ENCODE measurements at places on chromosomes 4 and X. TPM values are rescaled to one million over a fixed set of nuclear protein-coding genes. Genes with fewer than 3 reads are reported as not detected.

ADGRG4 gene
- not detected for total RNA-seq

KLHL4 gene
- 32.6 TPM for total RNA-seq

NPY1R gene
- total RNA-seq = 13.1 TPM

DNA sequence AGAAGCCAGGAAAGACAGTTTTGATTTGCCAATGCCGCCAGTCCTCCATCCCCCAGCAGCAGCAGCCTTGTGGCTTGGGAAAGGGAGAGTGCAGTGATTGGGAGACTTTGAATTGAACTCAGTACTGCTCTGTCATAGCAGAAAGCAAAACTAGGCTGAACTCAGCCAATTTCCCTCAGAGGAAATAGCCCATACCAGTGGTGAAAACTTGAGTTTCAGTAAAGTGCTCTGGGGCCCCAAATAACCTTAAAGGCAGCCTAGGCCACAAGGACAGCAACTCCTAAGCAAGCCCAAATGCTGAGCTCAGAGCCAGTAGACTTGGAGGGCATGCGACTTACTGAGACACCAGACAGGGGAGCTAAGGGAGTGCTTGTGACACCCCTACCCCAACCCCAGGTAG, 2.0 kb upstream of the PROM1 start:
- no peaks in the 10 kb centered on the region for H3K36me3 ChIP-seq
- H3K4me3 ChIP-seq = no peak overlapping the region
- no peaks in the 10 kb centered on the region for H3K4me1 ChIP-seq

RASGEF1B gene
- total RNA-seq = 3.0 TPM

IQCM gene
- not detected for total RNA-seq

- no peaks in the 10 kb centered on the region for H3K27me3 ChIP-seq
- H3K36me3 ChIP-seq = no peaks in the 10 kb centered on the region
- no peak overlapping the region for H3K4me3 ChIP-seq
- no peak for DNase-seq
Observed at GRCh38 chrX:6851140-6851539, 296.4 kb upstream of the STS start.

- no peak overlapping the region for H3K4me3 ChIP-seq
- H3K27me3 ChIP-seq = no peaks in the 10 kb centered on the region
- DNase-seq = peak; percentile 74
- H3K4me1 ChIP-seq = no peaks in the 10 kb centered on the region
- peak overlapping the region; percentile 64 for H3K27ac ChIP-seq
Observed at GRCh38 chr4:168803732-168804131, 206.3 kb downstream of the CBR4 start.

ABCE1 gene
- 45.5 TPM for total RNA-seq

SUPT20HL2 gene
- total RNA-seq = 0.12 TPM

DNA sequence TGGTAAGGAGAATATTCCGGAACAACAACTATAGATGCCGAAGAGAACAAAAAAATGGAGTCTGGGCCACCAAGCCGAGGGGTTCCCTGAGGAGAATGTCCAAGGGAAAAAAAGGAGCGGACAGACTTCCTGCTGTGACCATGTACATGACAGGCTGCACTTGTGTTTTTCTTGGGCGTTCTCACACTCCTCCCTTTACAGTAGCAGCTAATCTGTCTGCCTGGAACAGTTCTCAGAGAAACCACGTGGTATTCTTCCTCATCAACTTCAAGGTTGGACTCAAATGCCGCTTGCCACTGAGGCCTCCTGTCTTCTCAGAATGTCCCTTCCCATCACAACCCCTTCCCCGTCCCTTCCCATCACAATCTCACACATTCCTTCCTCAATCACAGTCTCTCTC, 30.8 kb upstream of the MTNR1A start:
- H3K27ac ChIP-seq = no peak overlapping the region
- H3K36me3 ChIP-seq = peaks cover 12% of the 10 kb centered on the region
- H3K4me1 ChIP-seq = no peaks in the 10 kb centered on the region
- DNase-seq = no peak
- no peaks in the 10 kb centered on the region for H3K27me3 ChIP-seq

WAS gene
- total RNA-seq = 1.9 TPM

DNA sequence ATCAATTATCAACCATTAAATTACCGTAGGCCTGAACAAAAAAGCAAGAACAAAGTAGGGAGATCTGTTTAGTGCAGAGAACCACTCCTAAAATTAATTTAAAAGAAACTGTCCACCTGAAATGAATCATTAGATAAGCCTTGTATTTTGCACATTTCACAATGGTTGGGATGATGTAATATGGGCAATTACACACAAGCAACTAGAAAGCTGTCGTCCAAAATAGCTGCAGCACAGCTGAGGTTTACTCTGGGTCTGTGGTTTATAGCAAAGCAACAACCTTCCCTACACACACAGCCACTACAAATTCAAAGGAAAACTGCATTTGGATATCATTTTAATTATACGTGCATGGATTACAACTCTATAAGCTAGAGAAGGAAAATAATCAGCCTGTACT, 28.5 kb downstream of the PCDH19 start:
- no peak overlapping the region for H3K4me3 ChIP-seq
- no peak overlapping the region for H3K27ac ChIP-seq

Measured in cardiac muscle cell (in vitro differentiated cells and primary cell).